ENCODE measurements at places on chromosomes 5 and 9.

DNA sequence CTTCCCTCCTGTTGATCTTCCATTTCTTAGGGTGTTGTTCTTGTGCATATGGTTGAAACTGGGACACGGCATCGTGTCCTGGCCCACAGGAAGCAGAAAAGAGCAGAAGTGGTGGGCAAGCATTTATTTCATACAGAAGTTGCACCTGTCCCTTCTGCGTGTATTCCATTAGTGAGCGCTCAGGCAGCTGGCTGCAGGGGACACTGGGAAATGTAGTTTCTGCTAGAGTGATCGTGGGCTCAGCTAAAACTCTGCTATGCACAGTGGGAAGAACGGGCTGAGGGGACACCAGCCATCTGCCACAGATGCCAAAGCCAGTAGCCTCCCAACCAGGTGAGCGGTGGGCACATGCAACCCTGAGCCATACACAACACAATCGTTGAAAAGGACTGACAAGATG, 57.4 kb upstream of the ASS1 start:
- DNase-seq, result no peak

DNA sequence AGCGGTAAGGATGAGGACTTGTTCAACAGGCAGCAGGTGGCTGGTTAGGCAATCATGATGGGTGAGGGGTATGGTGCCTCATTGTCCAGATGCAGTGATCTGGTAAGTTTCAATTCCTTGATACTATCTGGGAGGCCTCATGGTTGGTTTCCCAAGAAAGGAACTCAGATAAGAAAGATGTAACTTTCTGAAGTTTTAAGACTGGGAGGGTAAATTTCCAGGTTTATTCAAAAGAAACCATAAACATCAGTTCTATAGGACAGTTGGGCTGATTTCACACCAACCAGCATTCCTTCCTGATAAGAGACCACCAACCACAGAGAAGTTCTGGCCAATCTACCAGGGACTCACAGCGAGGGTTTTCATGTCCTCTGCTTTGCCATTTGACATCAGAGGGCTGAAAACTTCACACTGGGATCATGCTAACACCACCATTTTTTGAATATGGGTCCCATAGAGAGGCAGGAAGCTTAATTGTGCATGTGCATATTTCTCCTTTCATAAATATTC, 773 bp upstream of the AGGF1 start:
- DNase-seq, result no peak

- DNase-seq, result no peak
Observed at GRCh38 chr5:168073311-168073710, 218.1 kb upstream of the WWC1 start.

GRCh38 chr5:59863777-59864176, 29.7 kb downstream of the PDE4D start:
- DNase-seq, result no peak

- no peak for DNase-seq
Observed at GRCh38 chr9:16727452-16728136, 142.9 kb downstream of the BNC2 start.

- DNase-seq, result no peak
Observed at GRCh38 chr5:76537073-76537543, 86.1 kb downstream of the F2RL2 start.

GRCh38 chr5:132405646-132406045, 36.1 kb downstream of the SLC22A5 start:
- no peak for DNase-seq

GRCh38 chr5:67350185-67350584, 153.6 kb upstream of the CD180 start:
- no peak for DNase-seq

DNA sequence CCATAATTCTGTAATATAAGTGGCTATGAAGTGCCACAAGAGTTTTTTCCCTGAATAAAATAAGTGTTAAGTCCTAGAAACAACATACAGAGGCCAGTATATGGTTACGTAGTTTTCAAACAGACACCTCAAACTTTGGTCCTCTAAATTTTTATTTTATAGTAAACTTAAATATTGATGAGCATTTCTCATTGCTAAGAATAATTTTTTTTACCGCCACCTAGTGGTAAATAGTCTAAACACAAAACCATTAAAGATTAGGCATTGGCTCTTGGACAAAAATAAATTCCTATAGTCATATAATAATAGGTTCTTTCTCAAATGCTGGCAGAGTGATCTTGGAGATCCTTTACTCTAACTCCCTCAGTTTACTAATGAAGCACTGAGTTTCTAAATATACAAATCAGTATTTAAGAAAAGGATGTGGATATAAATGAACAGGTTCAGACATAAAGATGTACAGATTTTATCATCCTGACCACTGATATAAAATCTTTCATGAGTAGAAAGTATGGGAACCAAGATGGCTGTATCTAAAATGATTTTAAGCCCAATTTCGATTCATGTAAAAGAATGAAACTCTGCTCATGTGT, 136.2 kb downstream of the FANCC start:
- DNase-seq, result no peak

GRCh38 chr5:180495991-180496741, 2.0 kb downstream of the CNOT6 start:
- DNase-seq, result no peak

Measured in activated CD4-positive, alpha-beta T cell treated with anti-CD3 and anti-CD28 coated beads, Interleukin-10, Interleukin-2, amounts not matched to agents 100 ng/mL and 50 ng/mL, durations not matched to agents 16 hours and 8 hours (primary cell).